ENCODE measurements at places on chromosomes 4 and X.

- DNase-seq, result no peak
Measured at GRCh38 chr4:17740702-17741101, 40.7 kb downstream of the FAM184B start.

DNA sequence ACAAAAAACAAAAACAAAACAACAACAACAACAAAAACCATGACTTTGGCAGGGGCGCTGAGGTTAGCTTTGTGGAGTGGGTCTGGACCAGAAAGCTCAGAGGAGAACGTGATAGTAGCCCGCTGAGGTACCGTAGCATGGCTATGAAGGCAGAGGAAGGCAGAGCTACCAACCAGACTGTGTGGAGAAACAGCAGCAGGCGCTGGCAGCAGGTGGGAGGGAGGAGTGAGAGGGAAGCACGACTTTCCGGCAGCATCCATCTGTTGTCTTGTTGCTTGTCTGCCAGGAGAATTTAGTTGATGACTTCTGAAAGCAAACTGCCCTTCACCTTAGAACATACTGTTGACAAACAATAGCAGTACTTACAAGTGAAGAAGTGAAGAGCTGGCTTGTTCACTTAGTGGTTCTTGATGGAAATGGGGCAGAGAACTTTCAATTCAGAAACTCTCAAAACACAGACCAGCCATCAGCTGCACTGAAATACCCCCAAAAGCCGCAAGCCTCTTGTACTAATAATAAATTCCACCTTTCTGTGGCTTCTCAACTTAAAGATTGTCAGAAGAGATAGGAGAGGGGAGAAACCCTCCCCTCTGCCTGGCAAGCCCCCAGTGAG is 447.2 kb downstream of the SLITRK2 start:
- DNase-seq, result no peak

DNA sequence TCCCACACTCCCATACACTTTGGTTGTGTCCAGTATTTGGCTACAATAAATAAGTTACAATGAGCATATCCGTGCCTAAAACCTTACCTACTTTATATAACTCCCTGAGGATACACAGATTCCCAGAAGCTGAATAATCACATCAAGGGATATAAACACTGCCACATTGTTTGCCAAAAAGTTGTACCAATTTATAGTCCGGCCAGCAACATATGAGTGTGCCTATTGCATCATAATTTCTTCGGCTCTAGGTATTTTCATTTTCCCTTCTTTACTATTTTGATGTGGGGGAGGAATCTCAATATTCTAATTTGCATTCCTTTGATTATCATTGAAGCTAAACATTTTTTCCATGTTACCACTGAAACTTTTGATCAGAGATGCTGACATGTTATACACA is 146.4 kb downstream of the PCDH19 start:
- DNase-seq, result peak; percentile 16

DNA sequence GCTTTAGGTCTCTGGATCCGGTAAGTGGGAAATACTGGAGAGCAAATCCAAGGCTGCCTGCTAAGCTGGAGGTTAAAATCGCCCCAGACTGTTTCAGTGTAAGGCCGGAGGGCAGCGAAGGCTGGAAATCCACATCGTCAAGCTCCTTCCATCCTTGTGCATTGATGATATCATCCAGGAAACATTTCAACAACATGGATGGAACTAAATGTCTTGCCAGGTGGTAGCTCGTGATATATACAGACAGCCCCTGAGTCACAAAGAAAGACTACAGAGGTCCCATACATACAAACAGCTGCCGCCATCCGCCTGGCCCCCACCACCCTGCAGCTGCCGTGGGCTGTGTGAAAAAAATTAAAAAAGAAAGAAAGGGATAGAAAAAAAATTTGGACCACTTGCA is 148.9 kb upstream of the RBPJ start:
- no peak for DNase-seq
